Right ventricle myocardium superior (tissue), 1 donor: ENCODE measurements at places on chromosomes 2 and 18. TPM values are rescaled to one million over a fixed set of nuclear protein-coding genes. Genes with fewer than 3 reads are reported as not detected.
A peak's percentile ranks its signal among the peaks of the same experiment; 100 is the strongest.

GRCh38 chr2:236718207-236718992 lies 148.8 kb downstream of the ACKR3 start:
- no peak for DNase-seq

DNA sequence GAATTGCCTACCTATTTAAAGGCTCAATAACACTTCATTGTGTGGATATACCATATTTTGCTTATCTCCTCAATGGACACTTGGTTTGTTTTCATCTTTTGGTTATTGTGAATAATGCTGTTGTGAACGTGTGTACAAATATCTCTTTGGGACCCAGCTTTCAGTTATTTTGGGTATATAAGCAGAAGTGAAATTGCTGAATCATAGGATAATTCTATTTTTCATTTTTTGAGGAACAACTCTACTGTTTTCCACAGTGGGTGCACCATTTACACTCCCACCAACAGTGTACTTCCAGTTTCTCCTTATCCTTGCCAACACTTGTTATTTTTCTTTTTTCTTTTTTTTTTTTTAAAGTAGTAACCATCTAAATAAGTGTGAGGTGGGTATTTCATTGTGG lies 29.0 kb downstream of the PTPN4 start:
- no peak for DNase-seq

GRCh38 chr2:43438342-43438741 lies 157.5 kb downstream of the THADA start:
- DNase-seq: no peak

Gene DSG4
- total RNA-seq: not detected

DNA sequence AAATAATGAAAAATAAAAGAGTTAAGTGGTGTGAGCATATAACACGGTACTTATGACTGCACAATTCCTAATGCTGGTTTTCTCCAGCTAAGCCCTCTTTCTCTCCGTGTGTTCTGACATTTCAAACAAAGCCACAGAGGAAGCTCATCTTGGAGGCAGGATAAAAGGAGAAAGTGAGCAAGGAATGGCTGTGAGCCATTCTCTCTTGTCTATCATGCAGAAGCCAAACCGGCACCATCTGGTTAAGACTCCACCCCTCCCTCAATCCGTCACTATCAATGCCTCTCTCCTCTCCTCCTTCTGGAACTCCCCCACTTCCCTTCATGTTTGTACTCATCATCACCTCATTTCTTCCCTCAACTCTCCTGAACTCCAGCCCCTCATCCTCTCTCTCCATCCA lies 210.4 kb downstream of the TMEM163 start:
- DNase-seq: no peak

- peak; percentile 62 for DNase-seq
These were observed 72.0 kb upstream of the AFF3 start for GRCh38 chr2:100214265-100214971.

Gene GPR55
- total RNA-seq: not detected

DNA sequence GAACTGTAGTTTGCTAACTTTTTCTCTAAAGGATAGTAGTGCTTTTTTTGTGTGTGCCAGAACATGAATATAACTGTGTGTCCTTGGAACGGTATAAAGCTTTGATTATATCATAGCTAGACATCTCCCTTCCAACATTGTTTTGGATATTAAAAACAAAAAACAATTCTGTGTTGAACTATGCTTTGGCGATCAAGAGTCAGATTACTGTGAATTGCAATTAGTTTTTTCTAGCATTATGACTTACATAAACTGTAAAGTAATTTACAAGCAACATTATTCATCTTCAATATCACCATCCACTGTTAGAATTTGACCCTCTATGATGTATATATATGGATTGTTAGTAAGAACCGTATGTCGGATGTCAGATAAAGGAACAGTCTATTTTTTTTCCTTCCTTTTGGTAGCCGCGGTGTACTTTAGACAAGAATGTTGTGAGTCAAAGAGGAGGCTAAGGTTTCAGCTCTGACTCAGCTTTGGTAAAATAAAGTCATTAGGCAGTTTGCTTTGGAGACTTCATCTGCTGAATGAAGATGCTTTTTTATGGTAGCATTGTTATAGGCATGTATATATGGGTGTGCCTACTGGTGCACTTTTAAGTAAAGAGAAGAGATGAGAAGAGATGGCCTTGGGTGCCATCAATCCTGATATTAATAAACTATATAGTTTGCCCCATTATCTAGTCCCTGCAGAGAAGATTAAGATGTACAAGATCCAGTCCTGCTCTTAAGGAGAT lies 76.4 kb downstream of the LTBP1 start:
- DNase-seq: no peak

DNA sequence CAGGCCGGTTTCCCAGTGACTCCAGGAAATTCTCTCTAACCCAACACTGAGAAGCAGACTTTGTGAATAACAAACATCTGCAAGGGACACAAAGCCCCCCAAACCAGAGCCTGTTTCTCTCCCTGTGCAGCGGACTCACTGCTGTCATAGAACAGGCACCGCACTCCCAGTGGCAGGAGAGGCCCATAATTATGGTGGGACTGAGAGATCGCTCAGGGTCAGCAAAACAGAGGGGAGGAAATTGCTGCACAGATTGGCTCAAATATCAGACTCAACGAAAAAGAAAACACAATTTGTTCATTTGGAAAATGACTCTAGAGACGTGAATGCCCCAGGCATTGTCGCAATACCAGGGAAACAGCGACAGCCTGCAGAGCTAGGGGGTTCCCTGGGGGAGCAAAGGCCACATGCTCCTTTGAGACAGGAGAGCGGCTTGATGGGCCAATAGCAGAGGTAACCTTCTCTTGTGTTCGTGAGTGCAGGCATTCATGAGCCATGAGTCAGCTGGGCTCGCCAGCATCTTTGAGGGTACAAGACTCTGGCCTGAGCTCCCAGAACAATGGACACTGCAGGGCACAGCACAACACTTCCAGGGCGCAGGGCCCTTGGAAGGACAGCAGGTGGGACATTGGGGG lies 143.3 kb upstream of the KLHL29 start:
- DNase-seq: no peak

Gene SERPINB11
- not detected for total RNA-seq

Gene PAIP2B
- total RNA-seq: 69.7 TPM

- no peak for DNase-seq
These were observed 62.3 kb upstream of the KLHL29 start for GRCh38 chr2:23322567-23323197.

DNA sequence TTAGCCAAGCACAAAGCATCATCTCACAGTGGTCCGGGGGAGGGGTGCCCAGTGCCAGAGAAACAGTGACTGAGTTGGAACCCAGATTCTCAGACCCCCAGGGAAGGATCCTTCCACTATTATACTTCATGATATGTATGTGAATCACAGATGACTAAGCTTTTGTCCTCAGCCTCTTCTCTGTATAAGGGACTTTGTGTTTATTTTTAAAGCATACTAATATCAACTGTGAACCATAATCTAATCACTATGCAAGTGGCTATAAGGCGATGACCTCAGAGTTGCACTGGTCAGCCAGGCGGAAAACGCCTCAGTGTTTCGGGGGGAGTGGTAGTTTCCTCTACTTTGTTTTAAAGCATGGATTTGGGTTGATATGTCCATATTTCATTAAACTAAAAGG lies 160.4 kb upstream of the TMEM200C start:
- DNase-seq: no peak

Gene ZNF804A
- not detected for total RNA-seq

Gene TEKT4
- total RNA-seq: not detected

Gene KCNE4
- 3.2 TPM for total RNA-seq

Gene TUBA4B
- total RNA-seq: not detected

DNA sequence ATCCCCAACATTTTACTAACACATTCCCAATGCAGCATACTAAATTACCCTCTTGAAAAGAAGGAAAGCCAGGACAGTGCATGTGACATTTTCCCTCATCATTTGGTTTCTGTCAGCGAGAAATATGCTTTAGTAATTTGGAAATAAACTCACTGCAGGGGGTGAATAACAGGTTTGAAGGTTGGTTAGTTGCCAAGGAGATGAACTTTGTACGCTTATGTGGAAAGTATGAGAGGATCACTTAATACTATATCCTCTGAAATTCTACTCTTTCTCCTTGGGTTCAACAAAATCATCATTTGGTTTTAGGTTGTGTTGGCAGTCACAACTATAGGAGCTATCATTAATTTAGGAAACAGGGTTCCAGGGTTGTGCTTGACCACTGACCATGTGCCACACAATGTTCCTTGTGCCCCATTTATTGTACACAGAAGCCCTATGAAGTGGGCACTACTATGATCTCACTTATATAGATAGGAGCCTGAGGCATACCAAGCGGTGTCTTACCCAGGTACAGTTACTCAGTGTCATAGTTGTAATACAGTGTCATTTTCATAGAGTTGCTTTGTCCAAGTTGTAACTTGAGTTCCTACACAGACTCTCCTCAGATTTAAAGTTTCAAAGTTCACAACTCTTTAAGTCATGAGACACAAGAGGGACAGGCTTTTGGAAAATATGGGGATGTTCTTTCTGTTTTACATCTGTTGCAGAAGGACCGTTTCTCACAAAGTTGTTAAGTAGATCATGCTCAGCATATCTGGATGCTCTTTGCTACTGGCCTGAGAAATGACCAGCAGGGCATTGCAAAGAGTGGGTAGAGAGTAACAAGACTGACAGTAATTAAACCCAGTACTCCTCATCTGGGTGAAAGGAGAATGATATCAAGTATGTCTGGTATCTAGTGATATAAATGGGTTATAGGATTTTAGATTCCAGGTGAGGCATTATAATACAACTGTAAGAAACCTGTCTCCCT lies 91.8 kb downstream of the MAP4K4 start:
- no peak for DNase-seq

Gene ARHGEF33
- 0.32 TPM for total RNA-seq

Gene MC2R
- not detected for total RNA-seq

GRCh38 chr18:61965311-61965710 lies 72.5 kb upstream of the RNF152 start:
- DNase-seq: no peak

GRCh38 chr2:3242747-3243369 lies 134.8 kb downstream of the EIPR1 start:
- no peak for DNase-seq

- DNase-seq: no peak
These were observed 259.7 kb downstream of the LNPK start for GRCh38 chr2:175742367-175742766.

GRCh38 chr2:131493199-131493968 lies 1.2 kb upstream of the MZT2A start:
- no peak for DNase-seq

Gene CCDC74B
- 0.38 TPM for total RNA-seq

Gene ADD2
- total RNA-seq: 2.0 TPM

GRCh38 chr2:127901339-127902056 lies 15.7 kb upstream of the AMMECR1L start:
- peak; percentile 88 for DNase-seq

DNA sequence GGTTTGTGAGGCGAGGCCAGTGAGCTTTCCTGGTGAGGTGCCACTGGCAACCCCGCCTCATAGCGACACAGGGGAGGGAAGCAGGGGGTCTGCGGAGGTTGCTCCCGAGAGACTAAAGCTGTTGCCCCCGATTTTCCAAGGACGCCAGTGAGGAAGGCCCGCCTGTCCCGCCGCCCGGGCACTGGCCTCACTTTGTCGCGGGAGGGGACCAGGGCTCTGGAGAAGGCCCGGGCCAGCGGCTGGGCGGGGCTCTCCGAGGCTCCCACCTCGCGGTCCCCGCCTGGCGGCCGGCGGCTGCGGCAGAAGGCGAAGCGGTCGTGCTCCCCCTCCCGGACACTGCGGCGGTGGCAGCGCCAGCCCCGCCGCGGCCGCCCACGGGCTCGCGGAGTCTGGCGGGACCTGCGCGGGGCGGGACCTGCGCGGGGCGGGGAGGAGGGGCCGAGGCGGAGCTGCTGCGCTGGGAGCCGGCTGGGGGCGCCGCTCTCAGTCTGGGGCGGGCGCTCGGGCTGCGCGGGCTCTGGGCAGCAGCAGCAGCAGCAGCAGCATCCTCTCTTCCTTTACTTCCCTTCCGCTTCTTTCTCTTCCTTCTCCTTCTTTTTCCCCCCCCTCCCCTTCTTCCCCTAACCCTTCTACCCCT lies at the start of gene MAP2:
MAP2 (plus strand) TSS at position 486 of the 637 bp plus-strand sequence. CDS start 229,124 bp downstream, outside the sequence.
- DNase-seq: peak; percentile 87

DNA sequence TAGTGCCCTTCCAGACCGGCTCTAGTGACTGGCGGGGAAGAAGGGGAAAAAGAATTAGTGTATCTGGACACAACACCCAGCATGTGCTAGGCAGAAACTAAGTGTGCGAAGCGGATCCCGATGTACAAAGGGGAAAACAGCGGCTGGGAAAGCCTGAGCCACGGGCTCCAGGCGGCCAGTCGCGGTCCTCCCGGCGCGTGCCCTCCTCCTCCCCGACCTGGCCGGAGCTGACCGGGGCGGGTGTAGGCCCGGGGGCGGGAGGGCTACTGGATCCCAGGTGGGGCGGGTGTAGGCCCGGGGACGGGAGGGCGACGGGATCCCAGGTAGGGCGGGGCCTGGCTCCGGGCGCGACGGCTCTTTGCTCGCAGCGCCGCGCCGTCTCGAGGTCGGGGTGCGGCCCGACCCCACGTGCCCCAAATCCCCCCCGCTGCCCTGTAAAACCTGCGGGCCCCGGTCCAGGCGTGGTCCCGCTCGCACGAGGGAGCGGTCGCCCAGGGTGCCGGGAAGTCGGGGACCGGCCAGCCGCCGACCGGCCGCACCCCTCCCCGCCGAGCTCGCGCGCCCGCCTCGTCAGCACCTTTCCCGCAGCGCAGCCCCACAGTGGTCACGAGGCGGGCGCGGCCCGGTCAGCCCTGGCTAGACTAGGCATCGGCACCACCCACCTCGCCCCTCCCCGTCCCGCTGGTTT lies 48.8 kb downstream of the C2orf42 start:
- DNase-seq: no peak

- DNase-seq: no peak
These were observed 120.9 kb upstream of the CDC42EP3 start for GRCh38 chr2:37792366-37792765.

Gene FEZ2
- total RNA-seq: 38.3 TPM

Gene AMER3
- not detected for total RNA-seq

DNA sequence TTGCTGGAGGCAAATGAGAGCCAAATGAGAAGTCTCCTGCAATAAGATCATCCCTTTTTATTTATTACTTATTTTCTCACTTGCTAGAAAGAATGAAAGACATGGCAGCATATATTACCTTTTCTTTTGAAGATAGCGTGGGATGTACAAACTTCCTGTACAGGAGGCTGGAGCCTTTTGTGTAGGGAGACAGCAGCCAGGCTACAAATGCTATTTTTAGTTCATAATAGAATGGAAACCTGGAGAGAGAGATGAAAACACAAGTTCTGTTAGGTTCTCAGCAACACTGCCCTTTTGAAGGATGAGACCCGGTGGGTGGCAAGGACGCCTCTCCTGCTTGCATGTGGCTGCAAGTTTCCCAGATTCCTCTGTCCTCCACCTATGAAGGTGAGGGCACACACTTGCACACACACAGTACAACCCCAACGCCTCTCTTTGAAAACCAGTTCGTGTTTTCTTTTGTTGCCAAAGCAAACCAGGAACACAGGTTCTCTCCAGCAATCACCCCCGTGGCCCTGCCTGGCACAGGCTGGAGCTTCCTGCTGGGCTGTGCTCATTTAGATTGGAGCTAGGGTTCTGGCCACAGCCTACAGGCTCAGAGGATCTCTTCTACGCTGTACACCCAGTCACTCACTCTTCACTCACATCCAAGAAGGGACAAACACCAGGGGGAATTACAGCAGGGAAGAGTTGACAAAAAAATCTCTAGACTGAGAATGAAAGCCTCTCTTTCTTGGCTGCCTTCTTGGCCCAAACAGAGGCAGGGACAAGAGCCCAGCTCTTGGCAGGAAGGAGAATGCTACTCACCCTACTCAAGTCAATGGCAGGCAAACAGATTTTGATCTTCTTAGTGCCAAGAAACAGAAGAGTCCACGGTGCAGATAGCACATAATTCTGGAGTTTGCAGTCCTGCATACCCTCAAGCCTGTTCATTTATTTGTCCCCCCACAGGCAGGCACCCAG lies 55.6 kb downstream of the MRPL35 start:
- peak; percentile 64 for DNase-seq
